Spinal cord (tissue), 10 donors: ENCODE measurements at places on chromosomes 4 and X.

DNA sequence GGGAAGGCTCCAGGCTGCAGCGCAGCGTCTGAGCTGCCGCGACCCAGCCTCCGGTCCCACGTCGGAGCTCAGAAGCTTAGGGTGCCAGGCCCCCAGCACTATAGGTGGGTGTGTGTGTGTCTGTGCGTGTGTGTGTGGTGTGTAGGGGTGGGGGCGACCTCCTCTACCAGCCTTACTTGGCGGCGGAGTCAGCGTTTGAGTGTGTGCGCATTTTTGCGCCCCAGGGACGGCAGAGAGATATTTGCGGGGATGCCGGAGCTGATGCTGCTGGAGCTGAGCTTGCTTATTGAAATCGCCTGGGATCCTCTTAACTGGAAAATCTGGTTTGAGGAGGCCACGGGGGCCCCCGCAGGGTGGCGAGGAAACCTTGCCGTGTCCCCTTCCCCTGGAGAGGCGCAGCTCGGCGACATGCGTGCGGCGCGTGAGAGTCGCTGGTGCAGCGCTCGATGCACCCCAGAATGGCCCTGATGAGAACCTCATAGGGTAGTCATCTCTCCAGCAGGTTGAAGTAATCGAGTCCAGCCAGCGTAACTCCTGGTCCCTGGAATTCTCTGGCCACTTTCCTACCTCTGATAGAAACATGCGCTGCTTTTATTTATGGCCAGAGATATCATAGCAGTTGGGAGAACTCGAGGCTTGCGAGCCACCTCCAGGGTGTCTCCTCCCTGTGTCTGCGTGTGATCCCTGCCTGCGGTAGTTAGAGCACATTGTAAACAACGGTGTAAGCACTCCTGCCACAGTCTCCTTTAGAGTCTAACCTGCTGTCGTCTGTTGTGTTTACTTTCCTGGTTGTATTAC is 2.7 kb downstream of the ADGRL3 start:
- peak; percentile 24 for DNase-seq

- DNase-seq = peak; percentile 86
Measured at GRCh38 chrX:72131317-72132294, at the start of gene RTL5. Gene RTL5 (minus strand): TSS chrX:72131915.

DNA sequence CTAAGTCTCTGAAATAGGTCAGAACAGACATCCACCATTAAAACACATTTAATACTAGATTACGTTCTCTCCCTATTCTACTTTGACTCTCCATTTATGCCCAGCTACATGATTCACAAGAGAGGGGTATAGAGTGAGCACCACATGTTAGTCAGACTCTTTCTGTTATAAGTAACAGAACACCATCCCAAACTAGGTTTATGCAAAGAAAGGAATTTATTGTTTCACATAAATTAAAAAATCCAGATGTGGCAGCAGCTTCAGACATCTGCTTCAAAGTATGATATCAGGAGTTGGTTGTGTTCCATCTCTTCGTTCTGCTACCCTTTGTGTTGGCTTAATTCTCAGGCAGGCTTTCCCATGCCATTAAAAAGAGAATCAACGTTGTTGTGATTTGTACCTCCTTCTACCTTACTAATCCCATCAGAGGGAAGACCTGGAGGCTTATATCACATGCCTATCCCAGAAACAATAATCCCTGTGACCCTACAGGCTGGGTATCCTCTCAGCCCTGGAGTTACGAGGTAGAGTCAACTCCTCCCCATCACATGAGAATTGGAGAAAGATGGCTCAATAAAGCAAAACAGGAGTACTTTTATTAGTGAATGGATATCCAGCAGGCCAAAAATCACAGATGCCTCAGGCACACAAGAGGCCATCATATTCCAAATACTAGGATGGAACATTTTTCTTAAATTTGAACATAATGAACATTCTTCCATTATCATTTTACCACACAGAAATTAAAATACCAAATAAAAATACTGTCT is 163.2 kb downstream of the SLC7A11 start:
- DNase-seq = no peak

GRCh38 chr4:138598226-138598625 is 356.1 kb upstream of the SLC7A11 start:
- DNase-seq = no peak

- DNase-seq = no peak
Measured at GRCh38 chrX:98795636-98796035, 1614.4 kb downstream of the PCDH19 start.

GRCh38 chrX:69131886-69132285 is 33.4 kb downstream of the PJA1 start:
- DNase-seq = no peak

DNA sequence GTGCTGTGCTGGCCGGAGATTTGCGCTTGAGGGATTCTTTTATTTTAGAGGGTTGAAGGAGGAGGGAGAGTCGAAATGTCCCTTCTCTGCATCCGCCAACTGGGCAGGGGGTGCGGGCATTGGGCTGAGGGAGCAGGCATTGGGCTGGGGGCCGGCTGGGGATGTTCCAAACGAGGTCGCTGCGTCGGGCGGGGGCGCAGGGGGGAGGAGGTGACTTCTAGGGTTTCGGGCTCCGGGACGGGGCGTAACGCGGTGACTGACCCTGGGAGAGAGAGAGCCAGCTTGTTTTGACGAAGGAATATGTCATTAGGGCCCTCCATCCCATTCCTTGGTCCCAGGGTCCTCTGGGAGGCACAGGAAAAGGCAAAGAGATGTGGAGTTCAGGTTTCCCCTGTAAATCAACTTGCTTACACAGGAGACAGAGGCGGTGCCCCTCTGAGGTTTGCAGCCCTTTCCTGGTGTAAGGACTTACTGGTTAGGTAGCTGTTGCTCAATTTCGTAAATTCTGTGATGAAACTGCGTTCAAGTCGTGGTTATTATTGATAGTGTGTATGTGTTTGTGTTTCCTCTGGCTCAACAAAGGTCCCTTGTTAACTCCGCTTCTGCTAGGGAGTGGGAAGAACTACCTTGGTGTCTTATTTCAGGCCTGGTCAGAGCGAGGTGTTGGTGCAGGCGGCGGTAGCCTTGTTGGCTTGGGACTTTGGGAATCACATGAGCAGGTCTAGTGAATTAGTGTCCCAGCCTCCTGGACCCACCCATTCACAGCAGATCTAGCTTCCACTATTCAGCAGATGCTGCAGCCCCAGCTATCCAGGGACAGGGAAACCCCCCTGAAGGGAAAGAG is 716 bp downstream of the FHIP1A start:
- peak; percentile 16 for DNase-seq

GRCh38 chr4:62288808-62289541 is 1088.8 kb downstream of the ADGRL3 start:
- DNase-seq = no peak

DNA sequence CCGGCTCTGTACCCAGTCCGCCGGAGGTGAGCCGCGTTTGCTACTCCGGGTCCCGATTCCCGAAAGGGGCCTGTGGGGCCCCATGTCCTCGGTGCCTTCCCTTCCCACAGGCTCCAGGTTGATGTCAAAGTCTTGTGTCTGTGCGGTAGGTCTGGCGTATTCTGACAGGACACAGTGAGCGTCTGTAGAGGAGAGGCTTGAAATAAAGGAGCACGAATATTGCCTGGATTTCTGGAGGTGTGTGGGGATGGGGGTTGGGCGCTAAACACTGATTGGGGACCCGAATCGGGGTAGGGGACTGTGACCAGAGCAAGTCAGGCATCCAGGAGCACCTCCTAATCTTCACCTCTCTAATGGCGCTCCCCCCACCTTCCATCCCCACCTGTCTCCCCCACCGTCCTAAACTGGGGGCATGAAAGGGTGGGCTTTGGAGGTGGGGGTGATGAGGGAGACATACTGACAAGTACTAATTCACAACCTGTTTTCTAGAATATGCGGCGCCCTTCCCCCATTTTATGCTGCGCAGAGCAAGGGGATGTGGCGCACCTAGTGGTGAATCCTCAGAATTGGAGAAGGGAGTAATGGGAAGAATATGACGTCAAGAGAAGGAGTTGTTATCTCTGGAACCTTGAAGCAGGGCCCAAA is 855 bp downstream of the GPRASP2 start:
- DNase-seq = peak; percentile 30

GRCh38 chr4:120004054-120004453 is 62.6 kb downstream of the MAD2L1 start:
- DNase-seq = no peak

GRCh38 chr4:108965016-108965415 is 202.2 kb upstream of the ETNPPL start:
- DNase-seq = no peak

DNA sequence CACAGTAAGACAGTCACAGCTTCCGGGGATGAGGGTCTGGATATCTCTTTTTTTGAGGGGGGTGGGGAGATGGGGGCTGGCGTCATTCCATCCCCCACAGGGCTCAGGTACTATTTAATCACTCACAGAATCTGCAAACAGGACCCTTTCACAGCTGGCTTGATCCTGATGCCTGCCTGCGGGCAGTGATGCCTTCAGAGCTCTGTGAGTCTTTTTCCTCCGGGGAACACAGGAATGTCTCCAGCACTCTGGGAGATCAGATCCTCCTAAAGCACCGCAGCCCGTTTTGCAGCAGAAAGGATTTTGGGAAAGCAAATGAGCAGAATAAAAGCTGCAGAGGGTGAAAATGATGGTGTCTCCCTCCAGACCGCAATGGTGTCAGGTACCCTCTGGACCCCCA is 13.2 kb upstream of the SHOX start:
- DNase-seq = no peak

GRCh38 chr4:35500812-35501211 is 743.5 kb downstream of the ARAP2 start:
- DNase-seq = no peak

DNA sequence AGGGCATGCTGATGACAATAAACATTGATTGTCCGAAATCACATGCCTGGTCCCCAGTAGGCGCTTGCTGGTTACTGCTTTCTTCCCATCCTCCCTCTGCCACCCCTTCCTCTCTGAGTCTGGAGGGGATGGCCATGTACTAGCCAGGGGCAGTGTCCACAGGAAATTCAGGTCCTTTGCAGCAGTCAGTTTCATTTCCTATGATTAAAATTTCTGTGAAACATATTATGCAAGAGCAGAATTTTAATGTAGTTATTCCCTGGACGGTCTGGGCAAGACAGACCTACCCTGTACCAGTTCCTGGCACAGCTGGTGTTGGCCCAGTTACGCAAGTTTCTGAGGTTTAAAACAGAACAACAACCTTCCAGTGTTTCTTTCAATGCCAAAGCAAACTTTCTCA is 28.2 kb upstream of the TLR2 start:
- DNase-seq = no peak

GRCh38 chrX:24668111-24668510 is 21.0 kb upstream of the PCYT1B start:
- no peak for DNase-seq

DNA sequence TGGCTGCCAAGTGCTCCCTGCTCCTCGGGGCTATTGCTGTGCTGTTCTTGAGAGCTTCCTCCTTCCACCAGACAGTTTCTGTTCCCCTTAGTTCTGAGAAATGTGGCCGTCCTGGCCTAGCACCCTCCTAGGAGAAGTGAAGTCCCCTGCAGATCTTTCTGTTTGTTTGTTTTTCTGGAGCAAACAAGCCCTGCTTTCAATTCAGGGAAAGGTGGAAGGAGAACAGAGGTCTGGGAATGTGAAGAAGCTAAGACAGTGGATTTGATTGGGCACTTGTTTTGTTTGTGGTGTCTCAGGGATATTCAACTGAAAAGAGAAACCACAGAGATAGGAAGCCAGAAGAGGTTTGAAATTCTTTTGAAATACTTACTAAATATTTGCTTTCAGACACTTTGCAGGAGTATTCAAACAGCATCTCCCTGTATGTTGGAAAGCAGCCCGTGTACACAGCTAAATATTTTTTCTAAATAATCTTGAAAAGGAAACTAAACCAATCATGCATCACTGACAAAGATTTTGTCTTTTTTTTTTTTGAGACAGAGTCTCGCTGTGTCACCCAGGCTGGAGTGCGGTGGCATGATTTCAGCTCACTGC is 36.5 kb upstream of the PPM1K start:
- no peak for DNase-seq

- peak; percentile 17 for DNase-seq
Measured at GRCh38 chr4:75723163-75724065, 963 bp upstream of the USO1 start.

DNA sequence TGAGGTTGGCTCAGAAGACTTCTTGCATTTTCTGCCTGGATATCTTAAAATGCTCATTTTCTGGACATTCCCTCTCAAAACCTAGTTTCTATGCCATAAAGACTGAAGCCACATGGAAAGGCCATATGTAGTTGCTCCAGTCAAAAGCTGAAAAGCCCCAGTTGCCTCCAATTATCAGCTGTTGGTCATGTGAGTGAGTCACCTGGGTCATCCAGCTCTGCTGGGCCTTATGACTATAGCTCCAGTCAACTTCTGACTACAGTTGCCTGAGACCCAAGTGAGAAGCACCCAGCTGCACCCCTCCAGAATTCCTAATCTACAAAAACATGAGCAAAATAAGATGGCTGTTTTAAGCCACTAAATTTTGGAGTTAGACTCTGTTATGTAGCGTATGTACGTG is 41.9 kb downstream of the HELQ start:
- DNase-seq = no peak

- DNase-seq = no peak
Measured at GRCh38 chr4:80484712-80485111, 149.2 kb downstream of the CFAP299 start.

DNA sequence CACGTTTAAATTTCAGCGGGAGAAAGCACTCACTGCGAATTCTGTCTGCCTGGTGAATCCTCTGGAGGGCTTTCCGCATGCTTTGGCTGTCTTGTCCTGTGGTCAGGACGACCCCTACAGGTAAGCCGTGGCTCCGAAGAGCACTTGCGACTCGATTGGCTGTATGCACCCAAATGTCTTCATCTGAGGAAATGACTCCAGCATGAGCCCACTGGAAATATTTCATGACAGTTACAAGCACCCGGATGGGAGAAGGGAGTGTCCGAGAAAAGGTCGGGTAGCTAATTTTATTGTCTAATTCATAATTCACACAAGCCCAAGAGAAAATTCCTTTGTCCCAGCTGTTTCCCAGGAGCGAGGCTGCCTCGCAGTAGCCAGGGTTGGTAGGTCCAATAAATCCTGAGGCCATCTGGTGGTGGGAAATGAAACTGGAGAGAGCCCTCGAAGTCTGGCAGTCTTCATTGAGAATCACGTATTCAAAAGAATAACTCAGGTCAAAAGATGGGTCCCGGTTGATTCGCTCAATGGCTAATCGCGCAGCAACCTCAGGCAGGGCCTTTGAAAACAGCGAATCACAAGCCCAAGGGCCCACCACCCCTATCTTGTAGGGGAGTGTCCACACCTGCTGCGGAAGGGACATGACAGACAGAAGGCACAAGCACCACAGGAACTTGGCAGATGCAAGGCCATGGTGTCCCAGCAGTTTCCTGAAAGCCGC is 6.6 kb downstream of the GUCY2F start:
- peak; percentile 81 for DNase-seq

GRCh38 chr4:158644356-158644755 is 27.3 kb downstream of the C4orf46 start:
- DNase-seq = no peak
